ENCODE measurements at places on chromosomes 3 and 15.

GRCh38 chr15:32739522-32740063 is 21.8 kb downstream of the GREM1 start:
- no peak for DNase-seq

GRCh38 chr3:194447657-194448056 is 39.1 kb downstream of the ATP13A3 start:
- no peak for DNase-seq

DNA sequence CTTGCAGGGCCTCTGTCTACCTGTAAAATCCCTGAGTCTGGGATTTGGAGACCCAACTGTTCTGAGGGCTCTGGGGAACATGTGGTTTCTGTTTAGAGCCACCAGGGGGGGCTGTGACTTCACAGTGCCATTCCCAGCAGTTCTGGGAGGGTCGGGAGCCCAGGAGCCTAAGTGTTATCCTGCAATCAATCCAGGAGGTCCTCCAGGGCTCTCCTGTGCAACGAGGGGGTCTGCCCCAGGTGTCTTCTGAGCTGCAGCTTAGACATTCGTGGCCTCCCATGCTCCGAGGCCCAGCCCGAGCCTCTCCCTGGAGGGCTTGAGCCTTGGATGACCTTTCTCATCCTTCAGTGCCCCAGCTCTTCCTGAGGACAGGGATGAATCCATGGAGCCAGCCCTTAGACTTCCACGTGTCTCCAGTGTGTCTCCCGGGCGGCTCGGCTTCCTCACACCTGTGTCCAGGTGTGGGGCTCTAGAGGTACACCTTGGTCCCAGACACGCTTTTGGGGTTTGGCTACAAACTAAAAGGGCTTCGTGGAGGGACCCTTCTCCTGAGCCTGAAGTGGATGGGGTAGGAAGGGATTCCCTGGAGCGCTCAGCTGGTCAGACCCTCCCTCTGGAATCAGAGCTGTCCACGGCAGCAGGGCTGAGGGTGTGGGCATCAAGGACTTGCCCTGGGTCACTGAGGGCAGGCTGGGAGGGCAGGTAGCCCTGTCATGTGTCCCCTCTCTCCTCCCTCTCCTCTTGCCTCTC is 20.3 kb upstream of the ABTB1 start:
- DNase-seq = no peak

DNA sequence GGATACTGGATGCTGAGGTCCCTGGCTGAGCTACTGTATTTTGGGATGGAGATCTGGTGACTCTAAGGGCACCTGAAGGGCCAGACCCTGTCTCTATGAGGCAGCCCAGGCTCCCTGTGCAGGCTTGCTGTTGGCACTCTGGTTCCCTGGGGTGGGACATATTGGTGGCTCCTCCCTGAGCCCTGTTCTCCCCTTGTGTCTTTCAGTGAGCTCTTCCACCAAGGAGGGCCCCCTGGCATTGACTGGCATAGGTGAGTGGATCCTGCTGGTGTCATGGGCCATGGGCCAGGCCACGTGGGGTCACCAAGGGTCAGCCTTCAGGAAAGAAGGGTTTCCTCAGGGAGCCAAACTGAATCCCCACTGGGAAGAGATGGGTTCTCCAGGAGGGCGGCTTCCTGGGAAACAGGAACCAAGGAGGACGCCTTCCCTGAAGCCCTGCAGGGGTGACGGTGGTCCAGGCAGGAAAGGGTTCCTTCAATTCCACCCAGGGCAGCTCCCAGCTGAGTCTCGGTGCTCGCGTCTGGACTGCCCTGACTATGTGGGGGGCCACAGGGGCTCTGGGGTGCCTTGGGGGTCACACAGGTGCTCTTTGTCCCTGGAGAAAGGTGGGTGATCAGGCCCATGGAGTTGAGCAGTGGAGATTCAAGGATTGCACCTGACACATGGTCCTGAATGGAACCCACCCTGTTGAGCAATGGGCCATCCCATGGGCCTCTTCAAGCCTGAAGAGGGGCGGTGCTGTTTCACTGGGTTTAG is 220.4 kb downstream of the SNRPN start:
- DNase-seq = no peak

- peak; percentile 43 for DNase-seq
Observed at GRCh38 chr3:38646630-38647029, 2.9 kb downstream of the SCN5A start.

DNA sequence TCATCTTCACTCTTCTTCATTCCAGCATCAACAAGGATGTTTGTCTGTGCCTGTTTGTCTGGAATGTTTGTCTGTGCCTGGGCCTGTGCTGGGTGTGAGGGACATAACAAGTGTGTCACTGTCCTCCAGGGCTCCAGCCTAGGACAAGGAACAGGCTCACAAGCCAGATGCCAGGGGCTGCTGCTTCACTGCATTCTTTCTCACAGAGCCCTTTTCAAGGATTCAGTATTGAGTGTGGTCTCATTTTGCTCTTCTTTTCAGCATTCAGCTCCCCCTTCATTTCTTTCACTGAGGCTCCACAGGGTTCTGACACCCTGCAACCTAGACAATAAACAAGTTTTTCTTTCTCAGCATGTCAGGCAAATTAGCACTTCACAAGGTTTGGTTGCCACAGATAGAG is 43.6 kb upstream of the KY start:
- DNase-seq = no peak

GRCh38 chr15:94069844-94070243 is 161.5 kb upstream of the MCTP2 start:
- DNase-seq = no peak

DNA sequence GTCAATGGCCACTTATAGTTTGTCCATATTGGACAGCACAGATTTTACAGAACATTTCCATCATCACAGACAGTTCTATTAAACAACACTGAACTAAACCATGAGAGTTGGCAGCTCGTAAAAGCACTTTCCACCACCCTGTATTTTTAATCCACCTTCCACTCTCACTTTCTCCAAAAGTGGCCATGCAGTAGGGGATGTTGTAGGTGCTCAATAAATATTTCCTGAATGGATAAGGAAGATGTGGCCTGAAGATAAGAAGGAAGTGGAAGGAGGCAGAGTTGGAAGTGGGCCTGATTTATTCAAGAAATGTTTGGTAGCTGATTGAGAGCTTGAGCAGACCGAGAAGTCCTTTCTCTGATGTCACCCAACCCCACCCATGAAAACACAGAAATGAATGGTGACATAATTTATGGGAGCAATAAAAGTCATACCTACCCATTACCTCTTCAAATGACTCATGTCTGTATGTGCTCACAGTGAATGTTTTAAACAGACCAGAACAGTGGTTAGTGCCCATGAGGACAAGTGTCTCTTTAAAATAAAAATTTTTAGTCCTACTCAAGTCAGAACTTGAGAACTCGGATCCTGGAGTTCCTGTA is 39.6 kb upstream of the CTNNB1 start:
- DNase-seq = no peak

DNA sequence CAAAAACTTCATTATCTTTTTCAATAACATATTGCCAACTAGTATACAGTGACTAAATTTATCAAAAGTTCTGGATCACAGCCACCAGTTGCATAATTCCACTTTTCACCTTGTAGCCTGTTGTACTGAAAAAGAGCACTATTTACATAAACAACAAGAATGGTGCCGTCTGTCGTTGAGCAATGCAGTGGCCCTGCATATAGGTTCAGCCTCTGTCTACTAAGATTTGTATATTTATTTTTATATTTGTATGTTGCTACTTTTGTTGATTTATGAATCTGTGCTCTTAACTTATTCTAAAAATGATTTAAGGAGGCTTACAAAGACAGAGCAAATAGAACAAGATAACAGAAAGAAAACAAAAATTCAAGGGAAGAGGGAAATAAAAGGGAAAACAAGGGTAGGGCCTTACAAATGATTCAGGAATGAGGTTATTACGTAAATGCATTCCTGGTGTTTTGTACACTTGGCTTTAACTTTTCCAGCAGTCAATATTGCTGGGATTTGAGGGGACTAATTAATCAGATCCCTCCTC is 257.6 kb upstream of the STT3B start:
- DNase-seq = no peak

DNA sequence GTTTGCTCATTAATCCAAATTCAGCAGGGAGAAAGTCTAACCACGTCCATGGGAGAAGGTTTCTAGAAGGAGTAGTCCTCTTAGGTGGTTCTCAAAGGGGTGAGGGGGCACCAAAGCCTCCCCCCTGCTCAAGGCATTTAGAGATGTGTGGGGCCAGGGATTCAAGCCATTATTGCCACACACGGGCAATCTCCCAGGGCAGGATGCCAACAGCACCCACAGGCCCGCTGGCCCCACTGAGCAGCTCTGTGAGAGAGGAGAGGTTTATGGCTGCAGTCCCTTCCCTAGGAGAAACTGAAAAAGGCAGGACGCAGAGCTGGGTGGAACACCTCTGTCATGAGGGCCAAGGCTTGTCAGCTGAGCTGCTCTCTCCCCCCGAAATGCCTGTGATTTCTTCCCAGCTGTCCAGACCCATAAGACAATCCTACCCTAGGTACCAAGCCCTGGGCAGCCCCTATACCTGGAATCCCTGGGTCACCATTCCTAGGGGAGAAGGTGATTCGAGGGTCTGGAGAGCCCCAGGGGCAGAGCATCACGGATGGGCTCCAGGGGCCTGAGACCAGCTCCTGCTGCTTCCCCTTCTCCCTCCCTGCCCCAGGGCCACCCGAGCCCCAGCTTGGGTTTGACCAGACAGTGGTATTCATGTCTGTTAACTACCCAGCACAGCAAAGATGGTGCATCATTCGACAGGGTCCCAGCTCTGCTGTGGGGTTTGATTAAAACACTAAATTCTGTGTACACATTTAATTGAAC is 39.0 kb downstream of the WHAMM start:
- no peak for DNase-seq

DNA sequence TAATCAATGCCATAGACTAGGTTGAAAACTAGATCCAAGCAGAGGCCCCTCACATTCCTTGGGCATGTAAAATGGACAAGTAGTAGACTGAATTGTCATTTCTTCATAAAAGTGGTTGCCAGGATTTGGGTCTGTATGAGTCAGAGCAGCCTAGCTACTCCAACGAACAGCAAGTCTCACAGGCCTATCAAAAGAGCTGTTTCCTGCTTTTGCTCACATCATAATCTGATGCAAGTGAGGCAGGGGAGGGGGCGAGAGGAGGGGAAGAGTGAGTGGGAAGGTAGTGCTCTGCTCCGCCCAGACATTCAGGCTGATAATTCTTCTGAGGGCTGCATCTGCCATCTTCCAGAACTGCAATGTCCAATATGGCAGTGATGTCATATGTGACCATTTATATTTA is 228.9 kb upstream of the PRICKLE2 start:
- no peak for DNase-seq
